ENCODE measurements at places on chromosomes 7 and 10.

DNA sequence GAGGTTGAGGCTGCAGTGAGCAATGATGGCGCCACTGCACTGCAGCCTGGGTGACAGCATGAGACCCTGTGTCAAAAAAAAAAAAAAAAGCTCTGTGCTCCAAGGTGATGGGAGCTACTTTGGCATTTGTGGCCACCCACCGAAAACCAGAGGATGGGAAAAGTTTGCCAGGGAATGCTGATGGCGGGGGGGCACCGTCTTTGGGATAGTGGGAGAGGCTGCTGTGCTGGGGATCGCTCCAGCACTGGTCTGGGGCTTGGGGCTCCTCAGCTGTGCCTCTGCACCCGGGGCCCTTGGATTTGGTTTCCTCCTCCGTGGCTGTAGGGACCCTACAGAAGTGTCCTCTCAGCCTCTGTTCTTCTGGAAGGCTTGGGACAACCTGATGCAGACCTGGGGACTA is 11.7 kb upstream of the RAMP3 start:
- DNase-seq: no peak

DNA sequence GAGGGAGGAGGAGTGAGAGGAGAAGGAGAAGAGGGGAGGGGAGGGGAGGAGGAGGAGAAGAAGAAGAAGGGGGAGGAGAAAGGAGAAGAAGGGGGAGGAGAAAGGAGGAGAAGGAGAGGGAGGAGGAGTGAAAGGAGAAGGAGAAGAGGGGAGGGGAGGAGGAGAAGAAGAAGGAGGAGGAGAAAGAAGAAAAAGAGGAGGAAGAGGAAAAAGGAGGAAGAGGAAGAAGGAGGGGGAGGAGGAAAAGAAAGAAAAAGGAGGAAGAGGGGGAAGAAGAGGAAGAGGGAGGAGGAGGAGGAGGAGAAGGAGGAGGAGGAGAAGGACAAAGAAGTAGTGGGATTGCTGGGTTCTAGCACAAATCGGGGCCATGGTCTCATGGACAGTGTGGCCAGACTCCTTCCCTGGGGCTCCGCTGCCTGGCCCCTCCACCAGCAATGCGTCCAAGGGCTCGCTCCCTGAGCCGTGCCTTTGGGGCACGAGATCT is 4.2 kb upstream of the MAFK start:
- DNase-seq: no peak

- DNase-seq: no peak
Observed at GRCh38 chr10:11430421-11431215, 180.8 kb downstream of the USP6NL start.

- DNase-seq: no peak
Observed at GRCh38 chr7:129170441-129171021, 17.9 kb upstream of the SMO start.

DNA sequence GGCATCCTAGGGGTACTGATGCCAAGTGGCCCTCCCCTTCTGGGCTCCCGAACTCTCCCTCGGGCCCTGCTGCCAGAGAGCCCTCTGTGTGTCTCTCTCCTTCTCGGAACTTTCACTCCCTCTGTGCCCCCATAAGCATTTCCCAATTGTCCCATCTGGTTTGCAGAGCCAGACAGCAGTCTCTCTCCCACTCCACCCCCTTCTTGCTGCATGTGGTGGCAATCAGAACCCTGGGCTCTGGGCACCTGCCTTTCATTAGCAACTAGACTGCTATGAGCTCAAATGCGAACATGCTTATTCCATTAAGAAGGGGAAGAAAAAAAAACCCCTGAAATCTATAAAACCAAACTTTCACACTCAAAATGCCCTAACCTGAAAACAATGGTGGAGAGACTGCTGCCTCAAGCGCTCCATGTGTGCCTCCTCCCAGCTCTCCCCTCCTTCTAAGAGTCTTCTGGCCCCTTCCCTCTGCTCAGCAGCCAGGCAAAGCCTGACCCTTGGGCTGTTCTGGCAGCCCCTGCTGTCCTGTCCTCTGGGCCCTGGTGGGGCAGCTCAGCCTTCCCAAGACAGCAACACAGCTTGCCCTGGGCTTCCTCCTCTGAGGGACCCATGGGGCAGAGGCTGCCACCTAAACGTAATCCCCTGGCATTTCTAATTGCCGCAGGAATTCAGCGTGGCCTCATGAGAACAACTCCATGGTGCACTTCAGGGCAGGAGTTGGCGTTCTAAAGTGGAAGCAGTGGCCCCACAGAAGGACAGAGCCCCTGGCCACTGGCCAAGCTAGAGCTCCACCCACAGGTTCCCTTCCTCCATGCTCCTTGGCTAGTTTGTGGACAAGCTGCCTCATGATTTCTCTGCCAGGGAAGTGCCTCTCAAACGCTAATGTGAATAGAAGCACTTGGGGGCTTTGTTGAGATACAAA is 415.4 kb downstream of the PLXNA4 start:
- no peak for DNase-seq

DNA sequence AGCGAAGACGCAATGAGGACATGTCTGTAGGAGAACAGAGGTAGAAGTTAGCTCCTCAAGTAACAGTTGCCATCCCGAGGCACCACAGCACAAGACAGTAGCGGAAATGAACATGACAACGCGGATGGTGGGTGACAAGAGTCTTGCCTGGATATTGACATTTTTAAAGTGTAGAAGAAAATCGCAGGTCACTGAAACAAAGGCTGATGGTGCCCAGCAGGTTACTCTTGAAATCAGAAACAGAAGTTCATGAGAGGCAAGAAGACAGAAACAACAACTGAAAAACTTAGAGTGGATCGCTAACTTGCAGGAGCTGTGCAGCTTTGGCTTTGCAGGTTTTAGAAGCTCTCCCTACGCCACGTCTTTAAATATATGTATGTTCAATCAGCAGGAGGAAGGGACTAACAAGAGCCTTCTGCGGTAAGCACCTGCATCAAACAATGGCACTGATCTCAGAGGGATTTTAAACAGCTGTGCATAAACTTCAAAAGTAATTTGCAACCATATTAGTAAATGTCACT is 1.8 kb downstream of the PRKCQ start:
- no peak for DNase-seq

DNA sequence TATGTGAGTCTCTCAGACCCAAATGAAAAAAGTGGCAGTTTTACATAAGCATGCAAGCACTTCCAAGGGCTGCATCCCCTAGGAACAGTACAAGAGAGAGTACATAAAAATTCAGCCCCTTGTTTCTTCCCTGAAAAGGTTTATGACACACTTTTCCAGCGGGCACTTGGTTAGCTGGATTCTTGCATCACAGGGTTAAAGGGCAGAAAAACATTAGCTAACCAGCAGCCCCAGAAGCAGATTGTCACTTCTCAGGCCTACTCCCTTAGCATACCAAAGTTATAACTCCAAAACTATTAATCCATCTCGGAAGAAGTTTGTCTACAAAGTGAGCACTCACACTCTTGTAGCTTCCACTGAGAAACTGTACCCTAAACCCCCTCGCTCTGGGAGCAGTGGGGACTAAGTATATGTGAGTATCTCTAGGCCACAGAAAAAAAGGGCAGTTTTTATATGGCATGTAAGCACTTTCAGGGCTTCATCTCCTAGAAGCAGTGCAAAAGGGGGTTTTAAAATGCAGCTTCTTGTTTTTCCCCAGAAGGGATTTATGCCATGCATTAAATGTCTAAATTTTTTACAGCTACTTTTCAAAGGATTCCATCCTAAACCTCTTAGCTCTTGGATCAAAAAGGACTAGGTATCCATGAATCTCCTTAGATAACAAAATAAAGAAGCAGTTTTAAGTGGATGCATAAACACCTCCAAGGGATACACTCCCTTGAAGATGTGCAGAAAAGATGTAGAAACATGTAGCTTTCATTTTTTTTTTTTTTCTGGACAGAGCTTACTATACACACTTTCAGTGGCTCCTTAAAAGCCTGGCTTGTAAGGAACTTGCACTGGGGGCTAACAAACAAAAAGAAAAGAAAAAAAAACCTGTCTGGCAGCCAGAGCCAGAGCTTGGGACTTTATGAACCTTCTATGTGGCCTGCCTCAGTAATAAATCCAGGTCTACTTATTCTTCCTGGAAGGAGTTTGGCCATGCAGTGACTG is 956.7 kb downstream of the CCSER2 start:
- DNase-seq: no peak

GRCh38 chr7:46208635-46209525 is 287.8 kb upstream of the IGFBP3 start:
- no peak for DNase-seq

GRCh38 chr10:94225589-94225988 is 137.2 kb downstream of the NOC3L start:
- no peak for DNase-seq

DNA sequence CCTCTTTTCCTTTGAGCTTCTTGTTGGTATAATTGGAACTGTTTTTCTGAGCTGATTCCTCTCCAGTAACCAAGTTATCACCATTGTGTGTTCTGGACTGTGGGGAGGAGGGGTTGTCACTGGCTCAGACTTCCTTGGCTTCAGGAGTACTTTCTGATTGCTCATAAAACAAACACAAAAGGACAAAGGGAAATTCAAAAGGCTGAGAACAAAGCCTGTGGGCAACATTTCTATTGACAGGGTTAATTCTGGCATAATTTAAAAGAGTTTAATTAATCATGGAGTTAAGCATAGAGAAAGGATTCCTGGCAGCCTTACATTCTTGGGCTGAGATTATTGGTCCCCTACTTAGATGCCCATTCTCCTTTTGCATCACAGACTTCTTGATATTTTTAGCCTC is 222.9 kb upstream of the KMT2E start:
- DNase-seq: peak; percentile 79

- DNase-seq: no peak
Observed at GRCh38 chr10:76133597-76134255, 702.3 kb downstream of the LRMDA start.

- peak; percentile 54 for DNase-seq
Observed at GRCh38 chr7:130875265-130875741, 141.3 kb upstream of the KLF14 start.

- DNase-seq: peak; percentile 58
Observed at GRCh38 chr10:986881-987619, 1.2 kb upstream of the GTPBP4 start.

- DNase-seq: no peak
Observed at GRCh38 chr7:16034353-16034752, 347.9 kb upstream of the MEOX2 start.

- DNase-seq: no peak
Observed at GRCh38 chr10:48651293-48651692, 33.4 kb upstream of the WDFY4 start.

GRCh38 chr7:111362506-111363054 is 199.7 kb downstream of the IMMP2L start:
- no peak for DNase-seq

DNA sequence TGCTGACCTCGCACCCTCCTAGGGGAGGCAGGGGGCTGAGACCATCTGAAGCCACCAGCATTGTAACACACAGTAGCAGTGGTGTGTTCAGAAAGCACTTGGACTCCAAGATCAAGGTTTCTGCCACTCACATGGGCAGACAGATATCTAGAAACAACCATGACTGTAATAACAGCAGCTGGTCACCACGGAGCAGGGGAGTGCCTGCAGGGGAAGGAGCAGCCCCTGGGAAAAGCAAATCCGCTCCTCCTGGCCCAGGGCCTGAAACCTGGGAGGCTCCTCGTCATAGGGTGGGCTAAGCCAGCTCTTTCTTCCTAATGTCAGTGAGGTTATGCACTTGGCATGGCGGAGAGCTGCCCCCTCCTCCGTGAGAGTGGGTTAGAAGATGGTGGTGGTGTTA is 118.4 kb upstream of the INSYN2A start:
- no peak for DNase-seq

DNA sequence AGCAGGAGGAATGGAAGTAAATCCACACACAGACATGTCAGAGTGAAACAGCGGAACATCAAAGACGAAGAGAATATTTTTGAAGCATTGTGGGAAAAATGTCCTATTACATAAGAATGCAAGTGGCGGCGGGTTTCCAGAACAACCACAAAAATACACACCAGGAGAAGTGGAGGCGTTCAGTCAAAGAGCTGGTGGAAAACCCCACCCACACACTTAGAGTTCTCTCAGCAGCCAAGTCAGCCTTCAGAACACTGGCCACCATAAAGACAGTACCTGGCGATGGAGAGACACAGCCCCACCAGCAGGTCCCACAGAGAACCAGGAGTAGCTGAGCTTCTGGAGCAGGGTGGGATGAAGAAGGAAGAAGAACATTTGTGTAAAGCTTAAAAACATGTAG is 23.7 kb downstream of the NKX6-2 start:
- DNase-seq: no peak

GRCh38 chr7:120475994-120476393 is 203.0 kb downstream of the KCND2 start:
- no peak for DNase-seq

Measured in kidney glomerular epithelial cell (primary cell).